ENCODE measurements at places on chromosomes 3 and 15.
A peak's percentile ranks its signal among the peaks of the same experiment; 100 is the strongest.

GRCh38 chr3:124557-125179 is 71.9 kb upstream of the CHL1 start:
- DNase-seq: no peak

- no peak for DNase-seq
These were observed 84.1 kb downstream of the PPCDC start for GRCh38 chr15:75107516-75107907.

DNA sequence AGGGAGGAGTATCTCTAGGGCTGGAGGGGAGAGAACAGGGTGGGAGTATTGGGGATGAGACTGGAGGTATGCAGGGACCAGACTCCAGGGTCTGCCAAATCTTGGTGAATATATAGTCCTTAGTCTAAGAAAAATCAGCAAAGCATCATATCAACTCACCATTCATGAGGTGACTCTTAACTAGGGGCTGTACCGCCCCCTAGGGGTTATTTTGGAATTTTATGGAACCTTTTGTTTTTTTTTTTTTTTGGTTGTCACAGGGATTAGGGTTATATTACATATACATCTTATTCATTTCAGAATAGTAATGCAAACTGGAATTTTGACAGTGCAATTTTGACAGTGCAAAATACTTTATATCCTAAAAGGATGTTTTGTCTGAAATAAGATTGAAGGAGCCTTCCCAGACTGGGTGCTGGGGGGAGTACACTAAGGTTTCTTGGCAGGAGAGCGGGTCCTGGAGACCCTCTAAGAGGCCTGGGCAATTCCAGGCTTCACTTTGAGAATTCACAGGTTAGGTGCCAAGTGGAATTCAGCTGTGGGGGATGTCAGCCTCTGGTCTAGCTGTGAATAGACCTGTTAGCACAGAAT is 7.5 kb downstream of the CMTM7 start:
- DNase-seq: peak; percentile 61

GRCh38 chr15:42037656-42038055 is 16.8 kb upstream of the PLA2G4E start:
- DNase-seq: no peak

DNA sequence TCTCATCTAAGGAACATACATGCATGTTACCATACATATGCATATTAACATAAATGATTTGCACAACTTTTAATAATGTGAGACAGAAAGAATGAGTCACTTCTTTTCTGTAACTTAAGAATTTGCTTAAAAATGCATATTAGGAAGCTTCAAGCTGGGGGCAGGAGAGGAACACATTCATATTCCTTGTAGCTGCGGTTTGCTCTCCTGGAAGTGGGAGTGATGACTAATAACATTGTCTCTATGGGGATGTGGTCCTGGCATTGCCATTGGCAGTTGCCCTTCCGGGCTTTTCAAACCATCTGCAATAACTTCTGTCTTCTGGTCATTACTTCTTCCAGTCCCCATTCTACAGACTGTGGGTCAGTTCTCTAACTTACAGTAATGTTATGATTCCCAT is 15.6 kb downstream of the CHST2 start:
- peak; percentile 89 for DNase-seq
